SJSA1 (cell line): ENCODE measurements at places on chromosomes 5 and 9.

- DNase-seq, result no peak
These were observed 4.1 kb upstream of the BBLN start for GRCh38 chr9:128155736-128156500.

- DNase-seq, result peak; percentile 84
These were observed 399.5 kb downstream of the ENC1 start for GRCh38 chr5:74240783-74241750.

DNA sequence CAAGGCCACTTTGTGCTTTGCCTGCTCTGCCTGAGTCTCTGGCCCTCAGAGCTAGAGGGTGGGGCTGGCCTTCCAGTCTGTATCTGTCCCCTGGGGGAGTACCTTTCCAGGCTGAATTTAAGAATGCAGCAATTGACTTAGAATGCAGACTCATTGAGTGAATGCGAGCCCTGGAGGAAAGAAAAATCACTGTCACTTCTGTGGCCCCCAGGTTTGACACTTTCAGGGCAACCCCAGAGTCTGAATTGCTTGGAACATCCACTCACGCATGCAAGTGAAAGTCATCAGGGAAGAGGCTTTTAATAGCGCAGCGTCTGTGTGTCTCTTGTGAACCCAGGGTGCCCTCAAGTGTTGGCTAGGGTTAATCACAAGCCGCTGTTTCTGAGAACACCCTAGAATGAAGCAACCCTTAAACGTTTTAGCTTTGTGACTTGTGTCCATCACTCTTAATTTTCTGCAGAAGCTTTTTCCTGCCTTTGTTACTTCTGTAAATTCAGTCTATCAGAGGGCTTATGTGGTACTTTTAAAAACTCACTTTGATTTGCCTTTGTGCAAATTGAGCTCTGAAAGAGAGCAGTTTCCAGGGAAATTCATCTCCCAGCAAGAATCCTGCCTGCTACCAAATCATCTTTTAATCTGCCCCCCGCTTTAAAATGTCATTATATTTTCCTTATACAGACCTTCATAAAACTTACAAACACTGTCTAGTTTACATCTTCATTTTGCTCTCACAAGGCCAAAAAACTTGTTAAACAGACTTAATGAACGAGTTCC lies 146.8 kb upstream of the IQGAP2 start:
- no peak for DNase-seq

GRCh38 chr5:96876292-96876850 lies at the start of gene ERAP2:
ERAP2 (plus strand) TSS chr5:96876500; CDS start chr5:96879686, 3,186 bp downstream.
- peak; percentile 78 for DNase-seq

DNA sequence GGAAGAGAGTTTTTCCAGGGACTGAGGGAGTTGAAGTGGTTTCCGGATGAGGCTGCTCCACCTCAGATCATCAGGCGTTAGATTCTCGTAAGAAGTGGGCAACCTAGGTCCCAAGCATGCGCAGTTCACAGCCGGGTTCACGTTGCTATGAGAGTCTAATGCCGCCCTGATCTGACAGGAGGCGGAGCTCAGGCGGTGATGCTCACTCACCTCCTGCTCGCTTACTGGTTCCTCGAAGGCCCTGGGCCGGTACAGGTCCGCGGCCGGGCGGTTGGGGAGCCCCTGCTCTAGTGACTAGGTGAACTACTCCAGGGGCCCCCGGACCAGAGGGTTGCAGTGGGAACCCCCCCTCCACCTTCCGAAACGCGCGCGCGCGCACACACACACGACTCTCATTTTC lies 997 bp upstream of the RNF130 start:
- DNase-seq, result no peak

GRCh38 chr5:42655982-42656650 lies 100.5 kb upstream of the CCDC152 start:
- DNase-seq, result no peak

GRCh38 chr9:15287309-15287708 lies 19.7 kb downstream of the TTC39B start:
- no peak for DNase-seq

DNA sequence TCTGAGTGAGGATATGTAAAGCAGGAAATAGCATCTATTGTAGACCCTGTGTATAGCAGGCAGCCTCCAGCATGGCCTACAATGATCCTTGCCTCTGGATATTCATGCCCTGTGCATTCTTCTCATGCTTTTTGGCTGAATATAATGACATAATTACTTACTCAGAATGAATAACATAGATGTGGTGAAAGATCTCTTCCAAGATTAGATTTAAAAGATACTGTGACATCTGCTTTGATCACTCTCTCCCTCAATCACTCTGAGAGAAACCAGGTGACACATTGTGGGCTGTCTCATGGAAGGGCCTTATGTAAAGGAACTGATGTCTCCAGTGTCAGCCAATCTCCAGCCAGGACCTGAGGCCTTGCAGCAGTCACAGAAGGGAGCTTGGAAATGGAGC lies 376.7 kb downstream of the DNAH5 start:
- peak; percentile 27 for DNase-seq

- DNase-seq, result no peak
These were observed 184.2 kb downstream of the DMAC1 start for GRCh38 chr9:7615344-7615743.

DNA sequence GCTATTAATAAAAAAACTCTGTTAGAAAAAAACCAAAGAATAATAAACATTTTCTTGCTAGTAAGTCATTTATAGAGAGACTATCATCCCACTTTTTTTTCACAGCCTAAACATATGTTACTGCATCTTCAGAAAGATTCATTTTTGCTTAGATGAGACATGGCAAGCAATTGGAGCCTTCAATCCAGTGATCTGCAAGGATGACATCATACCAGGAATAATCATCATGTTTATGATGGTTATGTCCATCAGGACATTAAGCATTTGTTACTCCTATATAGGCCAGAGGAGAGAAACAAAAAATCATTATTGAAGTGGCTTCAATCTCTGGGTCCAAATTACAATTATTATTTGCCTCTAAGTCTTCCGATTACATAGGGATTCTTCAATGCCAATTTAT lies 626.3 kb upstream of the CCNG1 start:
- DNase-seq, result no peak

DNA sequence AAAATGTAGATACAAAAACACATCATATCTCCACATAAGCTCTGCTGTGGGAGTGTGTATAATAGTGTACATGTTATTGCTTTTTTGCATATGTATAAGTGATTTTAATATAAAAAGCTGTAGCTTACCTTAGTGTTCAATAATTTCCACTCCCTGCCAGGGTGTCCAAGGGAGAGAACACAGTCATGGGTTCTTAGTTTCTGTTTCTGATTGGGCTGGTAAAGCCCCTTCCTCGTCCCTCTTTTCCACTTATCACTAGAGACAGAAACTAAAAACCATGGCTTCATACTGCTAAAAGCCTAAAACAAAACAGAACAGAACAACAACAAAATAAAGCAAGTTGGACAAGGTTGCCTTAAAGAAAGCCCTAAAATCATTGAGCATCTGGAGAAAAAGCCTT lies 74.4 kb upstream of the S1PR3 start:
- no peak for DNase-seq

GRCh38 chr5:103375350-103375749 lies 116.8 kb downstream of the MACIR start:
- DNase-seq, result no peak
